Activated naive CD4-positive, alpha-beta T cell treated with Interleukin-2 at 50 U/mL for 16 hours (primary cell): ENCODE measurements at places on chromosomes 3 and 15.

DNA sequence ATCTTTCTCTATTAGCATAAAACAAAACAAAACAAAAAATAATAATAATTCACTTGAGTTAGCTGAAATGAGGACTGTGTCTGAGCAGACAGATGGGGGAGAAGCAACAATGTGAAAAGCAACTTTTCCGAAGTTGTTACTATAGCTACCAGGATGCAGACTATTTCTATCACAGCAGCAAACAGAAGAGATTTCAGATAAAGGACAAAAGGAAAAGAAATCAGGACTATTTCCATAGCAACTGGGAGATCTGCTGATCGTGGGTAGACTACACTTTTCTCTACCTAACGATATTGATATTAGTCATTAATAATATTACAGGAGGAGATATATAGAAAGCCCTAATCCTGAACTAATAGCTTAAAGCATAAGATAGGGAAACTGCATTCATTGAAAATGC lies 321.7 kb downstream of the GABRG3 start:
- no peak for DNase-seq

DNA sequence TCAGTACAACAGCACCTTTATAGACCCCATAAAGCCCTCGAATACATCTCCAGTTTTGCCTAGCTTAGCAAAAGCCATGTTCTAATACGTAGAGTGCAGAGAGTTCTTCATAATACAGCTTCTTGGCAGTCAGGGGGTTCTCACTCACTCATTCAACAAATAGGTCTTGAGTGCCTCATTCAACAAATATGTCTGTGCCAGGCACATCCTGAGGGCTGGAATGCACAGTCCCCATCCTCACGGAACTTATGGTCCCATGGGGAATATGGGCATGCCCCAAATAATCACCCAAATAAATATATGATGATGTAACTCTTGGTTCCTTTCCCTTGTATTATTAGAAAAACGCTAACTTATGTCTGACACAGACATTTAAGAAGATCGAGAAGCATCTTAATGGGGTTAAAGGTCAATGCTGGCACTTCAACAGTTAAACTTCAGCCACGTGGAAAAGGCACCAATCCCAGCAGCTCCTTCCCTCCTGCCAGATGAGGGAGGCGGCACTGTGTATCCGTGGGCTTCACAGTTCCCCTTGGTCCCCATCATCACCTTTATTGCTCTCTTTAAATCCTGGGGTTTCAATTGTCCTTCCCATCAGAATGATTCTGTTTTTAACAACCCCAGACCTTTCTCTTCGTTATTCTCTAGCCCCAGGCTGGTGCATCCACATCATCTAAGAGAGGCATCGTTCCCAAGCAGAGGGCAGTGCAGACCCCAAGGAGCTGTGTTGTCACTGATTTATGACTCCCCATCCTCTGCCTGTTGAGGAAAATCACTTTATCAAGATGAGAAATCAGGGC lies 18.9 kb upstream of the SEMA5B start:
- DNase-seq = no peak

DNA sequence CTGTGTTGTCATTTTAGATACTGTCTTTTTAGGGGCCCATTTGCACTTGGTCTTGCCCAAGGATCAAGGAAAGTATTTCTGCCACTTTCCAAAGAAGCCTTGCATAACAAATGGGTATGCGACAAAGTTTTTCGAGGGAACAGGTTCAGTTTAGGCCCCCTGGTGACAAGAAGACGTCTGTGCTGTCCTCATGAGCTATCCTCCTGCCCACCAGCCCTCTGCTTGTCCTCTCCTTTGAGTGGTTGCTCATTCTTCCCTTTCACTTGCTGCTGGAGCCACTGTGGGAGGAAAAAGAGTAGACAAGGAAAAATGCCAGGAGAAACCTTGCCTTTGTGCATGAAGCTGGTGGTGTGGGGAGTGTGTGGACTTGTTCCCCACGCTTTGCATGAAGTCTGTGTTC lies 171.9 kb downstream of the CACNA2D3 start:
- no peak for DNase-seq

DNA sequence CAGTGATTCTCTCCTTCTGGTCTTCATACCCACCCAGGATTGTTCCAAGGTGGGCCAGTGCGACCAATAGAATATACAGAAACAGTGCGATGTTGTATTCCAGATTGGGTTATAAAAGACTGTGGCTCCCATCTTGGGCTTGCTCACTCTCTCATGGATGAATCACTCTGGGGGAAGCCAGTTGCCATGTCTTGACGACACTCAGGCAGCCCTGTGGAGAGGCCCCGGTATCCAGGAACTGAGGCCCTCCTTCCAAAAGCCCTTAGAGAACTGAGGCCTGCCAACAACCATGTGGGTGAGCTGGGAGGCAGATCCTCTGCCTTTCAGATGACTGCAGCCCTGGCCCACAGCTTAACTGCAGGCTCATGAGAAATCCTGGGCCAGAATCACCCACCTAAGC lies 57.2 kb downstream of the SH3GL3 start:
- DNase-seq = no peak

DNA sequence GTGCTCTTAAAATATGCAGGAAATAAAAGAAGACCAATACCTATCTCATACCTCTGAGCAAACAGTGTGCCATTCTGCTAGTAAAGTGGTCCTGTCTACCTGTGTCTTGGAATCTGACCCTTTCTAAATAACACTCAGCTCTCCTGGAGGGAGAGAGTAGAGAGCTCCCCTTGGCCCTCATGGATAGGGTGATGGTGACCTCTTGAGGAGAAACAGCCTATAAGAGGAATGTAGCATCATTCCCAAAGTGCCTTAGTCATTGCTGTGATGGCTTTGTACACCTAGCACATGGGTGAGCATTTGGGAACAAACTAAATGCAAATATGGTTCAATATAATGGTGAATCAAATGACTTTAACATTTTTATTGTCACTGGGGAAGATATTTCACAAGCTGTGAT lies 10.0 kb downstream of the SNTN start:
- no peak for DNase-seq

DNA sequence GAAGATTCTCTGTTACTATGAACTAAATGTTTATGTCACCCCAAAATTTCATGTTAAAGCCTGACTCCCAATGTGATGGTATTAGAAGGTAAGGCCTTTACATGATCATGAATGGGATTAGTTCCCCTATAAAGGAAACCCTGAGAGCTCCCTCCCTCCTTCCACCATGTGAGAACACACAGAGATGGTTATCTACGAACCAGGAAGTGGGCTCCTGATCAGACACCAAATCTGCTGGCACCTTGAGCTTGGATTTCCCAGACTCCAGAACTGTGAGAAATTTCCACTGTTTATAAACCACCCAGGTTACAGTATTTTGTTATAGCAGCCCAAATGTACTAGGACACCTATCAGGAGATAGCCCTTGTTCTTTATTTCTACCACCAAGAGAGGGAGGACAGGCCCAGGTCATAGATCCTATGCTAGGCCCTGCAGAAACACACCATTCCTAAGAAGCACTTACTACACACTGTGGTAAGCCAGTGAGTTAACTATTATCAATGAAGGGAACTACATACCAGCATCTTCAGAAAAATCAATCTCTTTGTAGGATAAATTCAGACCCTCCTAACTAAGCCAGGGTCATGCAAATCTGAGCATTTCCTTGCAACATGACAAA lies 59.0 kb downstream of the PRKAR2A start:
- no peak for DNase-seq

DNA sequence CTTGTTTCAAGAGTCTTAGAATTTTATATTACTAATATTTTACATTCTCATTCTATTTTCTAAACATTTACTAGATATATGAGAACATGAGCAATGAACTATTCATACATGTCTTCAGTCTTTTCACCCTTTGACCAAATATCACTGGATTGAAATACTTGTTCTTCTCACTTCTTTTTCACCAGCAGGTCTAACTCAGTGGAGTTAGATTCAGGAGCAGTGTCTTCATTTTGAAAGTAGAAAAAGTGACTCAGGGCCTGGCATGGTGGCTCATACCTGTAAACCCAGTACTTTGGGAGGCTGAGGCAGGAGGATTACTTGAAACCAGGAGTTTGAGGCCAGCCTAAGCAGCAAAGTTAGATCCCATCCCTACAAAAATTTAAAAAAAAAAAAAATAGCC lies 70.8 kb downstream of the USP13 start:
- DNase-seq = no peak

GRCh38 chr3:195251336-195252065 lies 19.5 kb downstream of the XXYLT1 start:
- peak; percentile 25 for DNase-seq

DNA sequence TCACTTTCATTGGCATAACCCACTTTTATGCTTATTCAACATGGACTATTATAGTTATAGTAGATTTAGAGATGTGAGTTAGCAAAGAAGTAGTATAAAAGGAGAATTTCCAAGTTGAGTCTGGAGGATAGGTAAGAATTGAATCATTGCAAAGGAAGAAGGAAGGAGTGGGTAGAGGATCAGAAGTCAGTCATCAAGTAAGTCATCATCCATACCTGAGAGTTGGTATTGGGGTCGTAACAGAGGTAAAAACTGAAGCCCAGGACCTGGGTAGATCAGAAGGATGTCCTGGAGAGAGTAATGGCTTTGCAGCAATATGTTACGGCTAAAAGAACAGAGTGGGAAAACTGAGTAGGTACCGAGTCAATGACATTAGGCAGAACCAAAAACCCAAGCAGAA lies 265.7 kb downstream of the SUCLG2 start:
- no peak for DNase-seq

GRCh38 chr15:52150043-52150825 lies 37.7 kb upstream of the BCL2L10 start:
- no peak for DNase-seq

GRCh38 chr3:126855374-126855773 lies 127.5 kb upstream of the PLXNA1 start:
- no peak for DNase-seq

DNA sequence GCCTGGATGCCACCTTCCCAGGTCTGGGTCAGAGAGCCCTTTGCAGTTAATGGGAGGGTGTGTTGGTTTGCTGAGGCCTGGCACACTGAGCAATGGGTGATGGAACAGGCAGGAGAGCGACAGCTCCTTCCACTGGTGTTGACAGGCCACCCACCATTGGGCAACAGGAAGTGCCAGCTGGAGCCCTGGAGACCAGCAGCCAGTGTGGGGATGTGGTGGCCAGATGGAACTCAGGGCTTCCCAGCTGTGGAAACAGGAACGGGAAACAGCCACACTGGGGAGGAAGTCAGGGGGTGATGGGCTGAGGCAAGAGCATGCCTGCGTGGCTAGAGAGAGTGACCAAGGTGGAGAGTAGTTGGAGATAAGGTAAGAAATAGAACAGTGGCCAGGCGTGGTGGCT lies 9.3 kb downstream of the PSTPIP1 start:
- DNase-seq = no peak
